ENCODE measurements at places on chromosomes 6 and 20.

- no peak for DNase-seq
Observed at GRCh38 chr20:49620364-49621240, 52.7 kb upstream of the PTGIS start.

DNA sequence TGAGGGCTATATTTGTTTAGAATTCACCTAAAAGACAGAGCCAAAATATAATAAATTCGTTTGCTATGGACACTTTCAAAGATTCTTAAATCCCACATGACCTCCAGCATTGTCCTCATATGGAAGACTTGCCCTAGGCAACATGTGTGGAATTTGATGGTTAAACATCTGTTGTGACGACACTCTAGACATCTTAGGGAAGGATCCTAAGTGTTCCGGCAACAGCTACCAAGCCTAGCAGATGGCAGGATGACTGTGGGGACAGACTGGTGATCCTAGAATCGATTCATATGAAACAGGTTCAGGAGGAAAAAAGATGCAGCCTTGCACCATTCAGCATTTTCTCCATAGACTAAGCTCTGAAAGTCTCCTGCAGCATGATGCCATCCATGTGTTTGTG lies 77.6 kb upstream of the BACH2 start:
- DNase-seq, result no peak

DNA sequence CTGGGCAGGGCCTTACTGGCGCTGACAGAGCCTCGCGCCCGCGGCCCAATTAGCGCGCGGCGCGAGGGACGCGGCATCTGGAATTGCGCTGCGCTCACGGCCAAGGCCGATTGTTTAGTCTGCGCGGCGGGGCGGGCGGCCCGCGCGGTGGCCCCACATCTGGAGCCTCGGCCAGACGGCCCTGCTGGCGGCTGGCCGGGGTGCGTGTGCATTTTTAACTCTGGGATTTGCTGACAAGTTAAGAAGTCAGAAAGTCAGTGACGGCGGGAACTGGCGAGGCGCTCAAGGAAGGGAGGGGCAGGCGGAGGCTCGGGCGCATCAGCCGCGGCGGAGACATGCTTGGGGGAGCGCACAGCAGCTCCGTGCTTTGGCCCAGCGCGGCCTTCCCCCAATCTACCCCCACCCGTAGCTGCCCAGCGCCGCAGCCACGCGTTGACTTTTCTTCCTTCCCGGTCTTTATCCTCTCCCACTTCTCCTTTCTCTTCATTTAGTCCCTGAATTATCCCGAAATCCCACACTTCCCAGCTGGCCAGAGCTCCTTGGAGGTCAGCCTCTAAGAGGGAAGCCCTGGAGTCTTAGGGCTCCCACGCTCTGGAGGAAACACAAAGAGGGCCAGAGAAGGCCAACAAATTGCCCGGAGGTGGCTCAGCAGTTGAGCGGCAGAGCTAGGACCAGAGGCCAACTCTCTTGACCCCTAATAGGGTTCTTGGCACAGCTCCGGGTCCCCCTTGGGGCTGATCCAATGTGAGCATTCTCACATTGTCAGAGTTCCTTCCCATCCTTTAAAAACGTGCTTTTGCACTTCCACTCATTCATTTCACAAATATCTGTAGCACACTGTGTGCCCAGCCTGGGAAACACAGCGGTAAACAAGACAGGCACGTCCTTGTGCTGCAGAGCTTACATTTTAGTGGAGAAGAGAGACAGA lies 40.8 kb upstream of the FOXP4 start:
- DNase-seq, result no peak

GRCh38 chr6:139868576-139868975 lies 494.1 kb upstream of the CITED2 start:
- DNase-seq, result no peak

- DNase-seq, result no peak
Observed at GRCh38 chr6:39391182-39391581, 68.7 kb upstream of the KCNK16 start.

DNA sequence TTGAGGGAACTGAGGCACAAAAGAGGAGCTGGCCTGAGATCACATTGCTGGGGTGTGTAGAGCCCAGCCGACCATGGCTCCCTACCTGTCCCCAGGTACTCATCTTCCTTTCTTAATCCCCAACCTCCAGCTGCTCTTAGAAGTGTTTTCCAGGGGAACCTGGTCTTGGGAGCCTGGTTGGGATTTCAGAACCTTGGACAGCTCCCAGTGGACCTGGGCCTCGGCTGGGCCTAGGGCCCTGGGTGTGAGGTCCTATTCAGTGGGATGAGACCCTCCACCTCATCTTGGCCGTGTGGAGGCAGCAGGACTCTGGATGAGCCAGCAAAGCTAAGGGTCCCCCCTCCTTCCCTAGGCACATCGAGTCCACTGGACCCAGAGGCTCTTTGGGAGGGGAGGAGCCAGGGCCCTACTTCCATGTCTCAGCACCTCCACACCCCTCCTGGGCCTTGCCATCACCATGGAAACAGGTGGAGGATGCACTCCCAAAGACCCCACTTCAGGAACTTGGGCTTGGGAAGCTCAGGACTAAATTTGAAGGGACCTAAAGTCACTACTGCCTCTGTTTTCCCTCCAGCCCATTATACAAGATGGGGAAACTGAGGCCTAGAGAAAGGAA lies 38.5 kb downstream of the DLGAP4 start:
- no peak for DNase-seq

- DNase-seq, result no peak
Observed at GRCh38 chr20:1272368-1273100, 6.4 kb downstream of the SNPH start.
